ENCODE measurements at places on chromosomes 12 and 14. TPM values are rescaled to one million over a fixed set of nuclear protein-coding genes. Genes with fewer than 3 reads are reported as not detected.

DNA sequence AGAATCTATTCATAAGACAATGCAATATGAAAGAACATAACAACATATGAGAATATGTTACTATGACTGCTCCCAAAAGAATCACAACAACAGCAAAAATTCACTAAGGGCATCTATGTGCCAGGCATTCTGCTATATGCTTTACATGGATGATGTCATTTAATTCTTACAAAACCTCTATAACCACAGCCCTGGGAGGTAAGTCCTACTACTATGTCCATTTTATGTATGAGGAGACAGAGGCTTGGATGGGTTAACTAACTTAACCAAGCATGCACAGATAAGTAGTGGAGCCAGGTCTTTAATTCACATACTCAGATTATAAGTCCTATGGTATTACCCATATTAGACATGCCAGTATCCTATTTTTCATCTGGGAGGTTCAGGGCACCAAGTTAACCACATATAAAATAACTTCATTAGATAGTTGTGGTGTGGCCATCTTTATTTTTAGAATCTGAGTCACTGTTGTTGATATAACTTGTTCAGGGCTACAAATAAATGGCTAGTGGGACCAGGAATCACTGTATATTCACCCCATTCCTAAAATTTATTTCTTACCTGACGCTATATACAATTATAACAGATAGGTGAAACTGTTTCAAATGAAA, 33.2 kb upstream of the RAD51AP1 start:
- H3K36me3 ChIP-seq: no peaks in the 10 kb centered on the region
- H3K27me3 ChIP-seq: no peaks in the 10 kb centered on the region
- H3K4me3 ChIP-seq: no peak overlapping the region
- no peak for DNase-seq

PPP1R36 gene
- not detected for total RNA-seq

PZP gene
- total RNA-seq: not detected

- no peak overlapping the region for H3K4me3 ChIP-seq
- DNase-seq: no peak
- no peaks in the 10 kb centered on the region for H3K27me3 ChIP-seq
Observed at GRCh38 chr12:103144278-103144677, 186.8 kb downstream of the ASCL1 start.

DNA sequence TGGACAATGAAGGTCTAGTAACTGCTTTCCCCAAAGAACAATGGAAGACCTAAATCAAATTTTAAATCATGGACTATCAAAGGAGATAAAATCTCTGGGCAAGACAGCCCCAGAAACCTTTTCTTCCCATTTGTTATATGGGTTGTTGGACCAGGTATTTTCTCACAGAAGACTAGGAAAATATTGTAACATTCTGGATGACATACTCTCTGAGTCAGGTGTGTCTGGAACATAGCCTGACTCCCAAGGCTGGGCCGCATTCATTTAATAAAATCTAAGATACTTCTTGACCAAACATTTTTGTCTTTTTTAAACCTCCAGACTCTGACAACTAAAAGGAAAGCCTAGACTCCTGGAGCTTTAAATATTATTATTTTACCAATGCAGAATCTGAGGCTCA, 87.9 kb downstream of the ATP23 start:
- DNase-seq: no peak
- H3K27me3 ChIP-seq: no peaks in the 10 kb centered on the region
- no peak overlapping the region for H3K4me3 ChIP-seq
- no peaks in the 10 kb centered on the region for H3K36me3 ChIP-seq
- no peak overlapping the region for H3K27ac ChIP-seq

DNA sequence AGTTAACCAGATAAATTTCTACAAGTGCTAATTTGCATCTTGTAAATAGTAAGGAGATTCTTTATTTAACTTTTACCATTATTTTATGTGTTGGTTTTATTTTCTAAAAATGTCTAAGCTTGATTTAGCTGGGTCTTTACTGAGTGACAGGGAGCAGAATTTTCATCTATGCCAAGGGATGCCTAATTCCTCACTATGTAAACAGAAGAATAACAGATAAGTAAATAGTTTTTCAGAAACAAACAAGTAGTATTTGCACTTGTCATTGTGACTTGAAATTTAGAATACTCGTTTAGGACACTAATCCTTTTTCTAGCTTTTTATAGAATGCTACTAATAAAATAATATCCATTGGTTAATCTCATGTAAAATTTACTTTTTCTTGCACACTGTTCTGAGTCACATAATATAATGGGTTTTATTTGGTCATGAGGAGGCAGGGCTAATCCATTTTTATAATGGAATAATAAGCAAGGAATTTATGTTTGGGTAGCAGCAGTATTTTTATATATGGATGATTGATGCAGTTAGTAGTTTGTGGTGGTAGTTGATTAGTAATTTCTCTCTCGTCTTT, 746.5 kb downstream of the SLC6A15 start:
- no peaks in the 10 kb centered on the region for H3K27me3 ChIP-seq
- DNase-seq: no peak
- no peaks in the 10 kb centered on the region for H3K36me3 ChIP-seq
- H3K4me1 ChIP-seq: no peaks in the 10 kb centered on the region
- no peak overlapping the region for H3K4me3 ChIP-seq
- H3K27ac ChIP-seq: no peak overlapping the region
